Smooth muscle cell of trachea (primary cell): ENCODE measurements at places on chromosomes 7 and 10. TPM values are rescaled to one million over a fixed set of nuclear protein-coding genes. Genes with fewer than 3 reads are reported as not detected.

Gene IKZF1
- total RNA-seq: not detected in 2 replicates

Gene OAT
- 183 and 219 TPM in 2 replicates for total RNA-seq

Gene SLIT1
- total RNA-seq: under 0.01 and 0.17 TPM in 2 replicates

Gene GJC3
- not detected in 2 replicates for total RNA-seq

Gene OR2F1
- under 0.01 TPM in 1 of 2 replicates, not detected in the other for total RNA-seq

Gene NYAP1
- 1.3 and 3.5 TPM in 2 replicates for total RNA-seq

Gene ASB4
- total RNA-seq: not detected in 2 replicates

Gene PNLIPRP1
- total RNA-seq: not detected in 2 replicates
